ENCODE measurements at places on chromosomes 2 and 18.

GRCh38 chr18:50992351-50992762 lies 24.5 kb downstream of the ELAC1 start:
- no peak for DNase-seq

DNA sequence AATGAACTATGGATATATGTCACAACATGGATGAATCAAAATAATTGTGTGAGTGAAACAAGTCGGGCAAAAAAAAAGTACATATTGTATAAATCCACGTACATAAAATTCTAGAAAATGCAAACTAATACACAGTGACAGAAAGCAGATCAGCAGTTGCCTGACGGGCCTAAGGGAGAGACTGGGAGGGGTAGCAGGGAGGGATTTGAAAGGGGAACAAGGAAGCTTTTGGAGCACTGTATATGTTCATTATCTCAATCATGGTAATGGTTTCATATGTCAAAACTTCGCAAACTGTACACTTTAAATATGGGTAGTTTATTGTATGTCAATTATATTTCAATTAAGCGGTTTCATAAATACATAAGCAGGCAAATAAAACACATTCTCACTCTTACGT lies 153.8 kb downstream of the ANKRD44 start:
- DNase-seq: no peak

DNA sequence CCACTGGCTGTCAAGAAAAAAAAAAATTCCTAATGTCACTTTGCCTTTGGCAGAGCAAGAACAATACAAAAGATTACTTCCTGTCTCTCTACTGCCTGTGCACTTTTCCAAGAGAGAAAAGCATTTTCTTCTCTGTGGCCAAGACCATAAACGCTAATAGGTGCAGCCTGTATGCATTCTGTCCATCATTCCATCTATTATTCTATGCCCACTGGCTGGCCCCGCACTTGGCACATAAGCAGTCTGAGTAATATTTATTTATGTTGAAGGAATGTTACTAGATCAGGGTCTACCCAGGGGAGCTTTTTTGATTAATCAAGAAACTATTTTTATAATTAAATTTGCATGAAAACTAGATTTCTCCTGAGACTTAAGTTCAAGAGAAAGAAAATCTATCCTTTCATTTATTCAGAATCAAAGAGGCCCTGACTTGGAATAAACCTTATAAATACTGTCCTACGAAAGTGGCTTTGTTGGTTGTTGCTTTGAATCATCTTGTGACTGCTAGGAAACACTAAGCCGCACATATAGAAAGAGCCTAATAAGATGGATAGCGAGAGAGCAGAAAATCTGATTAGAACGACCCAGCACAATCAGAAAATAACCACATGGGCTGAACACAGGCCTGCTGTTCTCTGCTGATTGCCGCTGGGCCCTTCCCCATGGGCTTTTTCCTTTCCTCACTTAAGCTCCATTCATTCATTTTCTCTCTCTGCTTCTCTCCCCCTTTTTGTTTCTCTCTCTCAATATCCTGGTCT lies 59.4 kb downstream of the MMADHC start:
- no peak for DNase-seq

GRCh38 chr18:67453901-67454300 lies 62.6 kb downstream of the DSEL start:
- no peak for DNase-seq

- DNase-seq: no peak
These were observed 30.2 kb downstream of the CABLES1 start for GRCh38 chr18:23165271-23166068.

DNA sequence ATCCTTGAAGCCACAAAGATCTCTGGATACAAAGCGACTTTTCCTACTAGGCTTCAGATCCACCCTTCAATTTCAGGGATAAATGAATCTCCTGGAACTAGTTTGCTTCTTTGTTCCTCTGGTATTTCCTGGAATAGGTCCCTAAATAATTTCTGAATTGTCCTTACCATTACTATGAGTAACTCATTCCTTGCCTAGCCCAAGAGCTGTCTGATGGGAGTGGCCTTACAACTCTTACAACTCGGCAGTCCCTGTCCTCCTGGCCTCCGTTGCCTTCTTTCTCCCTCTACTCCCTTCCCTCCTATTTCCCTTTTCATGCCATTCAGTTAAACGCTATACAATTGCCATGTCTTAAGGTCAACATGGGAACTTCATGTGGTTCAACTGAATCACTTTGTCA lies 98.2 kb upstream of the FHL2 start:
- DNase-seq: no peak

- no peak for DNase-seq
These were observed 300.4 kb upstream of the NETO1 start for GRCh38 chr18:73168236-73168635.

- DNase-seq: no peak
These were observed 65.4 kb upstream of the GLS start for GRCh38 chr2:190815226-190815625.

DNA sequence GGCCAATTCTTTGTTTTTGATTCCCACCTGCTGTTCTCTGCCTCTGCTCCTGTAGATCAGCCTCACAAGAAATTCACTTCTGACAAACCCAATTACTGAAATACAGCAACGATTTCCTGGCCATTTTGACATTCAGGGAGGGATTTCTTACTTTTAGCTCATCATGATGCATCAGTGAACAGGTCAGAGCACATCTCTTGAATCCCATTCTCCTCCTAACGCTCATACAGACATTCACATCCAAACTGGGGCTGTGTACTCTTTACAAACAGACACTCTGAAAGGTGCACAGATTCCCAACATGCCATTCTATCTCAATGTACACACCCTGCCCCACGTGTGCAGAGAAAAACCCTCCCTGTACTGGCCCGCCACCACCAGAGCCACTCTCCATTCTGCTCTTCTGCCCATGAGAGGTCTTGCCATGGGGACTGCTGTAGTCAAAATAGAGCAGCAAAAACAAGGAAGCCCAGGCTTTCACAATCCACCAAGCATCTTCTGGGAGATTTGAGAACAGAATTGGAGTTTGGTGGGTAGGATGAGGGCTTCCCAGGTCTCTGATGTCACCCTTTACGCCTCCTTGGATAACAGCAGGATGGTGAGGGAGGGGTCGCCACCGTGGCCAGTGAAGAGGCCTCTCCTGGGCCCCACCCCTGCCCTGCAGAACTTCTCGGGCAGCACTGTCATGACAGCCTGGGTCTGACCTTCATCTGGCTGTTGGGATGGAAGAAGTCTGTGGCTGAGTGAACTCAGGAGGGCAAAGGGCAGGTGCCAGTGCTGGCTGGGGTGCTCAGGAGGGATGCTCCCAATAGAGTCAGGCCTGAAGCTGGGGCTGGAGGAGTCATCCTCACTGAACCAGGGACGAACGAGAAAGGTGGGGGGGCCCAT lies 41.9 kb upstream of the ZFP36L2 start:
- DNase-seq: no peak

GRCh38 chr2:134594399-134594798 lies 124.4 kb downstream of the TMEM163 start:
- no peak for DNase-seq

DNA sequence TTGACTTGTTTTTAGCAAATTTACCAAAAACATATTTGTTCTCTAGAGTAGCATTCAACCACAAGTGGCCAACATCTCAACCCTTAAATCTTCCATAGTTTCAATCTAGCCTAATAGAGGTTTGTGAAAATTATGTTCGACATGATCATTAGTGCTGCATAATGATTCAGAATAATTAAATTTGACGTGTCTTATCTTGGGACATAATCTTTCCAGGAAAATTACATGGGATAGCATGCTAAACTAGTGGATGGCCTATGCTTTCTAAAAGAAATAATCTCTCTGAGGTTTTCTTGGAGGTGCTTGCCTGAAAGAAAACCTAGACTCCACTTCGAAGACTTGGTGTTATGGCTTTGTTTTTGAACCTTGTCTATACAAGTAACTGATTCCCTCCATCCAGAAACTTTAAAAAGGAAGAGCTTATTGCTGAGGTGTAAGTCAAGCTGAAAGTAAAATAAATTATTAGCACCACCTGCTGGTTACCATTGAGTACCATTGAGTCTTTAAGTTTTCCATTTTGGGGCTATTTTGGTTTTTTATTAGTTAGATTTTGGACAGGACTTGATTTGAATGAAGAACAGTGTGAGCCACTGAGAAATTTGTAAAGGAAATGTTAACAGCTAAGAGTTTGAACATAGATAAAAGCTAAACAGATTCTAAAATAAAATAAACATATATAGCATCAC lies 32.7 kb downstream of the COX7A2L start:
- DNase-seq: no peak

GRCh38 chr2:226450141-226450540 lies 349.5 kb downstream of the IRS1 start:
- no peak for DNase-seq

- DNase-seq: peak; percentile 2
These were observed 48.5 kb downstream of the SERPINB7 start for GRCh38 chr18:63823516-63824219.

- DNase-seq: no peak
These were observed at the start of gene GNLY for GRCh38 chr2:85694052-85695025. Gene GNLY (plus strand): TSS chr2:85694358. CDS start chr2:85694419, 61 bp downstream.

GRCh38 chr2:18930971-18931370 lies 341.6 kb upstream of the NT5C1B start:
- no peak for DNase-seq

- DNase-seq: no peak
These were observed 500.2 kb downstream of the FBXO15 start for GRCh38 chr18:73647391-73647790.

- DNase-seq: no peak
These were observed 73.6 kb upstream of the COL5A2 start for GRCh38 chr2:189252991-189253675.

DNA sequence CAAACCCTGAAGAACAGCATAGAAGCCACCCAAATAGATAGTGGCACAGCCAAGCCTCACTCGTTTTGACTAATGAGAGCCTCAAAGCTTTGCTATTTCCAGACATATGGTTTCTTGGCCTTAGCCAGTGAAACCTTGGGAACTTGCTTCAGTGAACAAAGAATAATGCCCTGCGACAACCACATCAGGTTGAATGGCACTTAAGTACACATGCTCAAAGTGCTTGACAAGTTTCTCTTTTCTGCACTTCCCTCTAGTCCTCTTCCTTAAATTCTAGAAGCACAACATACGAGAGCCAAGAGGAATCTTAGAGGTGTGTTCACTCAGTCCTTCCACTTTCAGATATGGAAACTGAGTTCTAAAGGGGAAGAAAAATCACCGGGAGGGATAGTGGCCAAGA lies 258.3 kb downstream of the HAUS1 start:
- DNase-seq: no peak

- DNase-seq: no peak
These were observed 333.9 kb downstream of the LPIN1 start for GRCh38 chr2:12080360-12080759.

DNA sequence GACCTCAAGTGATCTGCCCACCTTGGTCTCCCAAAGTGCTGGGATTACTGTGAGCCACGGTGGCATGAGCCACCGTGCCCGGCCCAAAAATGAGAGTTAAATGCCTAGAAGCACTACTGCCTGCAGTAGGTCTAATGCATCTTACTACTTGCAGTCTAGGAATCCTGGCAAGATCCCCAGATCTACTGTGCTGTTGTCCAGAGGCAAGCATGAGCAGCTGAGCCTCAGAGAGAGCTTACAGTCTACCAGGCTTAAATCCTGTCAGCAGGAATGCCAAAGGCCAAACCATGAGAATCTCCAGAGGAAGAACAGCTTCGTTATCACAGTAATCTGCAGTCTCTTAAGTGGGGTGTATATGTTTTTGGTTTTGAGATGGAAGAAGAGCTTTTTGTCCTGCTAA lies 54.4 kb downstream of the XRCC5 start:
- no peak for DNase-seq

DNA sequence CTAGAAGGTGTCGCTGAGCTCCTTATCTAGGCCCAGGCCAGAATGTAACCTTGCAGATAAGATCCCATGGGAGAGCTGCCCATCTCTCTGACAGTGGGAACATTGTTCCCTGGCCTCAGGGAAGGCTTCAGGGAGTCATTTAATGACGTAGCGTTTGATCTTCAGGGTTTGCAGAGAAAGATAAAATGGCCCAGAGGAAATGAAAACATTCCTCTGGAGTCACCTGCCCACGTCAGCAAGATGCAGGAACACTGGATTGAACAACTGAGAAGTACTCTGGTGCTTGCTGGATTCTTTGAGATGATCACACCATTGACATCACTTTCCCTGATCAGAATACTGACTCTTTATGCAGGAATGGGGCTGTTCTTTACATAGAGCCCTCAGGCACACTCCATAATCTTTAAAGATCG lies 51.6 kb downstream of the MAPK4 start:
- no peak for DNase-seq

- no peak for DNase-seq
These were observed 222.9 kb upstream of the CDH2 start for GRCh38 chr18:28399781-28400362.

DNA sequence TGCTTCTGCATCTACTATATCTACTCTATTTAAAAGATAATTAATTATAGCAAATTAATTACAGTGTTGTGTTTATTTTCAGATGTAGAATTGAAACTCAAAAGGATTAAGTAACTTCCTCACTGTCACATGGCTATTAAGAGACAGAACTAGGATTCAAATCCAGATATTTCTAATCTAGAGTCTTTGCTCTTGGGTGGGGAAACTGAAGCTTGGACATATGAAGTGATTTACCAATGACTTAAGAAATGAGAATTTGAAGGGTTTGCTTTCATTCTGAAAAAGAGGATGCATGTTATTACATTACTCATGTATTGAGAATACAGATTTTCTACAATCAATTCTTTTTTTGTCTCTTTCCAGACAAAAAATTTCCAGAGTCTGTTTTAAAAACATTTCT lies 191.5 kb upstream of the SMAD7 start:
- DNase-seq: no peak

- DNase-seq: no peak
These were observed 39.2 kb upstream of the ZNF385B start for GRCh38 chr2:179900655-179901054.

- no peak for DNase-seq
These were observed 23.6 kb upstream of the GMCL1 start for GRCh38 chr2:69805887-69806286.

DNA sequence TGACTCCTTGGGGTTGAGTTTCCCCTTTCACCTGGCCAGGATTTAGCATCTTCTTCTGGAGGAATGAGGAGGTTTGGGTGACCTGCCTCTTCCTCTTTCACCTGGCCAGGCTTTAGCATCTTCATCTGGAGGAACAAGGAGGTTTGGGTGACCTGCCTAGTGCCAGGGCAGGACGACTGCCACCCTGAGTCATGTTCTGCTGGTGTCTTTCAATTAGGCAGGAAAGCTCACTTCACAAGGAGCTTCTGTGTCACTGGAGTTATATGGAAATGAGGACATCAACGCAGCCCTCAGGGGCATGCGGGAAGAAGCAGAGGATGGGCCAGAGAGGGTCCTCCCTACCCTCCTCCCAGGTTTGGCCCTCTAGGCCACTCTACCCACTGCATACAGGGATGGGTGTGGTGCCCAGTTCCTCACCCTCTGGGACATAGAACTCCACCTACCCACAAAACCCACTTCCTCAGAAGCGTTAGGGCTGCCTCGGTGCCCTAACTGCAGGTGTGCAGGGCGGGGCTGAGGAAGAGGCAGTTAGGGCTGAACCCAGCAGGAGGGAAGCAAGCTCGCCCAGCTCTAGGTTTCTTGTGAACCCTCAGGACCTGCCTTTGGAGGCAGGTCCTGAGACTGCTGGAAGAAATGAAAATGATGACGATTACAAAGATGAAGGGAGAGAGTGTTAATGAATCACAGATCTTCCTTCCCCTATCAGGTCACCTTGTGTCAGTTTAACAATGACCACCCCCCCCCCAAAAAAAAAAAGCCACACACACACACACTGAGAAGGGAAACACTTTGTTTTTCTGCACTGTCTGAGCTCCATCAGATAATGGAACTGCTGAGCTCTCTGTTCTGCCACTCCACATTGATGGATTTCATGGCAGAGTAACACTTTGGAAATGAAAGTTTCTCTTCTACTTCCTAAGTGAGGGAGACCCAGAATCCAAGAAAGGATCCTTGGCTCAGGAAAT lies 71.0 kb downstream of the ARL4C start:
- no peak for DNase-seq

Measured in anterior cingulate cortex (tissue), 58 donors.